ENCODE measurements at places on chromosomes 6 and 20. TPM values are rescaled to one million over a fixed set of nuclear protein-coding genes. Genes with fewer than 3 reads are reported as not detected.

DNA sequence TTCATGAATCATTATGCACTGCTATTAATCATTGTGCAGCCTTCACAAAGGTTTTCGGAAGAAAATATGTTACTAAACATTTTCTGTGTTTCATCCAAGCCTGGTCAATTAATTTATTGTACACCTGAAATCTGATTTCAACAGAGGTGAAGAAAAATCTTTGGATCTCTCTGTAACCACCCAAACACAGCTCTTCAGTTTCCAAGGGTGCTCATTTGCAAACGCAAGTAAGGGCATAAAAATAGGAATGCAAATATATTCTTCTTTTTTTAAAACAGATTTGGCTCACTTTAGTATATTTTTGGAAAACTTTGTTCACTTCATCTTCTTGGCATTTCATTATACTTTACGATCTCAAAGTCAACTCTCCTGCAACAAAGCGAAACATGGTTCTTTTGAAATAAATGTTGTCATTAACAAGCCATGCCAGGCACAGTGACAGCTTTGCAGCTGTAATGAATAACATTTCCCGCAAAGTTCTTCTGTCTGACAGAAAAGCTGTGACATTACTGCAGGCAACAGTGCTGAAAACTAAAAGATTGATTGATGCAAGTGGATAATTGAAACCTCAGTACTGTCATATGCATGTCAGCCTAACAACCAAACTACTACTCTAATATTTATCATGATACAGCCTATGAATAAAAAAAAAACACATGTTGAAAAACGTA, 348.3 kb downstream of the FRK start:
- H3K27ac ChIP-seq: no peak overlapping the region
- H3K27me3 ChIP-seq: no peaks in the 10 kb centered on the region
- no peak overlapping the region for H3K4me3 ChIP-seq
- no peaks in the 10 kb centered on the region for H3K4me1 ChIP-seq
- no peak for DNase-seq
- H3K36me3 ChIP-seq: no peaks in the 10 kb centered on the region

DNA sequence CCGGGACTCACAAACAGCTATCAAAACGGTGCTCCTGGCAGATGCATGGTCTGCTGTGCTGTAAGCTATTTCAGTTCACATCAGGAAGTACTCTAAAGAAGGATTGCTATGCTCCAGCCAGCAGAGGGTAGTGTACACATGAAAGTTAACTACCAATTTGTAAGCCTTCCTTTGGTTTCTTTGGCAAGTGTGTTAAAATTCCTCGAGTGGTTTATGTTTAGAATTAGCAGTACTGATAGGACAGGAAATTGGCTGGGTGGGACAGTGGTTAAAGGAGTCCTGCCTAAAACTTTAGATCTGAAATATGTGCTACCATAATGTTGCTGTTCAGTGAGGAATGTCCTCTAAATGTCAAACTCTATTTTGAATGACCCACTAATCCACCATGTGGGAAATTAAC, 47.4 kb downstream of the TRMT11 start:
- peaks cover 5% of the 10 kb centered on the region for H3K36me3 ChIP-seq
- H3K27ac ChIP-seq: no peak overlapping the region
- no peak overlapping the region for H3K4me3 ChIP-seq
- peaks cover 37% of the 10 kb centered on the region for H3K4me1 ChIP-seq
- no peaks in the 10 kb centered on the region for H3K27me3 ChIP-seq

- H3K4me3 ChIP-seq: no peak overlapping the region
- DNase-seq: no peak
- H3K27me3 ChIP-seq: no peaks in the 10 kb centered on the region
- no peaks in the 10 kb centered on the region for H3K4me1 ChIP-seq
- H3K27ac ChIP-seq: no peak overlapping the region
- H3K36me3 ChIP-seq: no peaks in the 10 kb centered on the region
Observed at GRCh38 chr6:138455746-138456400, 43.4 kb downstream of the NHSL1 start.

DNA sequence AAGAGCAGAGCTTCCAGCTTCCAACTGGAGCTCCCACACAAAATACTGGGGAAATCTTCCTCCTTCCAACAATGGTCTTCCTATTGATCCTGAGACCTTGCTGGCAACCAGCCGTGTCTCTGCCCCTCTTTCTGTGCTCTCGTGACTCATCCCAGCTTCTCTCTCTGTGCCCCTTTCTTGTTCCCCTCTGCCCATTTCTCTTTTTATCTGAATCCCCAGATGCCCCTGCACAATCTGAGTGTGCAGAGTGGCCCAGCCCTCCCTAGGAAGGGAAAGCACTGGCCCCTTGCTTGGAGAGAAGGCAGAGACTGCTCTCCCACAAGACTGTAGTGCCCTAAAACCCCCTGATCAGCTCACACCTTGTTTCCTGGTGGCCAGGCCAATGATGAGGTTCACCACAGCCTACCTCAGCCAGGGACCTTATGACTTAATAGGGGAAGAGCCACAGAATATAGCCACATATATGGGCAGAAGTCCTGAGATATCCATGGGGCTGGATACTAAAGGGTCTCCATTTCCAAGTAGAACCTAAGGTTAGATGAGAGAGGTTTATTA, 23.1 kb upstream of the MAS1L start:
- no peaks in the 10 kb centered on the region for H3K4me1 ChIP-seq
- H3K36me3 ChIP-seq: no peaks in the 10 kb centered on the region
- no peak overlapping the region for H3K4me3 ChIP-seq
- no peak for DNase-seq
- no peak overlapping the region for H3K27ac ChIP-seq

- no peaks in the 10 kb centered on the region for H3K27me3 ChIP-seq
- H3K36me3 ChIP-seq: no peaks in the 10 kb centered on the region
- no peak overlapping the region for H3K4me3 ChIP-seq
- DNase-seq: no peak
- no peak overlapping the region for H3K27ac ChIP-seq
Observed at GRCh38 chr6:135094403-135094821, 39.8 kb upstream of the HBS1L start.

DNA sequence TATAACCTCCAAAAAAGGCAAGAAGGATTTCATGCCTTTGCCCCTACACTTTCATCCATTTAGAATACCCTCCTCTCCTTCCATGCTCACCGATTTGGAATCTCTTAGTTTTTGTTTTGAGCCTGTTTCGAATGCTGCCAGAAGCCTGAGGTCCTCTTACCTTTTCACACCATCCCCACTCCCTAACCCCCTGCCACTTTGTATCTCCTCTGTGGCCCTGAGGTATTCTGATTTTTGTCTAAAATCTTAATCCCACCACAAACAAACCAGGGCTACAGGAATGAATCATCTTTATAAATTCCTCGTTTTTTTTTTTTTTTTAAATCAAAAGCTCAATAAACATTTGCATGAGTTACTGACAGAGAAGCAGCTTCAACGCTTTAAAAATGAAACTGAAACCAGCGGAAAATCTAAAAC, 1.6 kb upstream of the RPS12 start:
- peak overlapping the region; percentile 82 for H3K4me3 ChIP-seq
- H3K27me3 ChIP-seq: no peaks in the 10 kb centered on the region
- peaks cover 38% of the 10 kb centered on the region for H3K4me1 ChIP-seq
- H3K36me3 ChIP-seq: peaks cover 21% of the 10 kb centered on the region
- H3K27ac ChIP-seq: peak overlapping the region; percentile 83

DNA sequence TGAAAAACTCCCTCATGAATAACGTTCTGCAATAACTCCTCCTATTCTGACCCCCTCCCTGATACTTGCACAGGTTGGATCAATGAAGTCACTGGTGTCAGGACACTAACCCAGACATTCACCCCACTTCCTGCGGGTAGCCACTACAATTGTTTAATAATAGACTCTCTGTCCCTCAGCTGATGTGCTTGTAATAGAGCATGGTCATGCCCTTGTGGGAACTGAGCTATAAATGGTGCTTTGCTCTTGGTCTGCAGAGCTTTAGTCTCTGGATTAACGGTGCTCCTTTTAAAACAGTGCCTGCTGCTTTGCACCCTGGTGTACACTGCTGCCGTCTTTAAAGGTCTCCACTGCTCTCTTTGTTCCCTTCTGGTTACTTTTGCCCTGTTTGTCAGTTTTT, 127.3 kb downstream of the BACH2 start:
- DNase-seq: no peak
- H3K36me3 ChIP-seq: no peaks in the 10 kb centered on the region
- no peak overlapping the region for H3K4me3 ChIP-seq

- no peaks in the 10 kb centered on the region for H3K27me3 ChIP-seq
- DNase-seq: no peak
- no peaks in the 10 kb centered on the region for H3K4me1 ChIP-seq
- peaks cover 88% of the 10 kb centered on the region for H3K36me3 ChIP-seq
- H3K4me3 ChIP-seq: no peak overlapping the region
- no peak overlapping the region for H3K27ac ChIP-seq
Observed at GRCh38 chr20:45951925-45952834, 17.7 kb downstream of the PCIF1 start.

GRCh38 chr6:108640104-108640503, 79.4 kb downstream of the FOXO3 start:
- peaks cover 56% of the 10 kb centered on the region for H3K4me1 ChIP-seq
- H3K36me3 ChIP-seq: no peaks in the 10 kb centered on the region
- DNase-seq: peak; percentile 68
- no peak overlapping the region for H3K27ac ChIP-seq

DNA sequence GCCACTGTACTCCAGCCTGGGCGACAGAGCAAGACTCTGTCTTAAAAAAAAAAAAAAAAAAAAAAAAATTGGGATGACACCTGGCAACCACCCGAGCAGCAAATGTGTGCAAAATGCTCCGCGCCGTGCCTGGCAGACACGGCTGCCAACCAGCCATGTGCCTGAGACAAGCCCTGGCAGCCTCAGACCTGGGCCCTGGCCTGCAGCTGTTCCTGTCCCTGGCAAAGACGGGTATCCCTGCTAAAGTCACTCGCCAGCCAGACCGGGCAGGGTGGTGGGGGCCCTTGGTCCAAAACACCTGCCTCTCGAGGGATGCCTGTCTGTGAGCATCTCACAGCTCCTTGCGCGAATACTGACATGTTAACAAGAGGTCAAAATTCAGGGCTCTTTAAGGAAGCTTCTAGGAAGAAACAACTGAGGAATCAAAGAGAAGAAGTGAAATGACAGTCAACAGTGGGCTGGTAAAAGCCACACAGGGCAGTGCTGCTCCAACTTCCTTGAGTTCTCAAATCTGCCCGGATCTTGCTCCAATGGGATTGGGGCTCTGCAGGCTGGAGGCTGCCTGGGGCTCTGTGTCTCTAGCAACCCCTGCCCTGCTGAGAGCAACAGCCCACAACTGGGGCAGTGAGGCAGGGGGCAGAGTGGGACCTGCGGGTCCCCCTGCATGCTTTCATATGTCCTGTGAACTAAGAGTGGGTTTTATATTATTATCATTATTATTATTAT, 53.4 kb downstream of the SYTL3 start:
- no peak for DNase-seq
- H3K27ac ChIP-seq: peak overlapping the region; percentile 83
- no peaks in the 10 kb centered on the region for H3K27me3 ChIP-seq
- peaks cover 42% of the 10 kb centered on the region for H3K4me1 ChIP-seq
- H3K36me3 ChIP-seq: no peaks in the 10 kb centered on the region
- no peak overlapping the region for H3K4me3 ChIP-seq

GRCh38 chr20:51382986-51383821, 159.3 kb downstream of the NFATC2 start:
- no peaks in the 10 kb centered on the region for H3K36me3 ChIP-seq
- H3K4me3 ChIP-seq: no peak overlapping the region
- H3K27ac ChIP-seq: no peak overlapping the region

- H3K27me3 ChIP-seq: no peaks in the 10 kb centered on the region
- peaks cover 16% of the 10 kb centered on the region for H3K36me3 ChIP-seq
- no peak for DNase-seq
- peak overlapping the region; percentile 87 for H3K4me3 ChIP-seq
Observed at GRCh38 chr6:35686873-35687555, 1.7 kb downstream of the FKBP5 start.

DNA sequence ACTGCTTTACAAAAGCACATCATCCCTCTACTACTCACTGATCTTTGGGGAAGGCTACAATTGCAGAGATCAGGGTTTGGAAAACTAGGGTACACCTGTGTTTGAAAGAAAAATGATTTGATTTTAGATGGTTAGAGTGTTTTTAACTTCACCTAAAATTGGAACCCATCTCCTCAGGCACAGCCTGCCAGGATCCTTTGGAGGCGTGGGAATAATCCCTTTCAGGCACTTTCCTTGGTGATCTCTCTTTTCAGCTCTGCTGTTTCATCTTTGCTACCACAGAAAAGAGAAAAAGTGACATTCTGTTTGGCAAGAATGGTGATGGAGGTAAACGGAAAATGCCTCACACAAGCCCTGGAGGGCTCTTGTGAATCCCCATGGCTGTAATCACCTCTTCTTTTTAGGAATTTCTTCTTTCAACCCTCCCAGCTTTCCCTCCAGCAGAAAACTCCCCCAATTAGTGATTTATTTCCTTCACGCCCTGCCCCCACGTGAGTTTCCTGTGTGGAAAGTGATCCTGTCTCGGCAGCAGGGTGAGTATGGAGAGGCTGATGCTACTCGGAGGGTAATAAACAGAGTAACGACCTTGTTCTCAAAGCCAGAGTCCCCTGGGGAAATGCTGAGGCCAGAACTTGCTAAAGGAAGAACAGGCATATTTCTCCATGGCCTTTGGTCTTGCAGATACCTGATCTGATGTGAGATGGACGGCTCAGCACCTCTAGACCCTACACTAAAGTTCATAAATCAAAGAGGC, 9.2 kb downstream of the KCNG1 start:
- no peak overlapping the region for H3K4me3 ChIP-seq
- no peaks in the 10 kb centered on the region for H3K27me3 ChIP-seq
- no peak for DNase-seq
- no peaks in the 10 kb centered on the region for H3K4me1 ChIP-seq
- H3K36me3 ChIP-seq: no peaks in the 10 kb centered on the region

GRCh38 chr6:37516920-37517405, 17.3 kb upstream of the CCDC167 start:
- no peak for DNase-seq
- no peaks in the 10 kb centered on the region for H3K27me3 ChIP-seq
- peaks cover 6% of the 10 kb centered on the region for H3K4me1 ChIP-seq

DNA sequence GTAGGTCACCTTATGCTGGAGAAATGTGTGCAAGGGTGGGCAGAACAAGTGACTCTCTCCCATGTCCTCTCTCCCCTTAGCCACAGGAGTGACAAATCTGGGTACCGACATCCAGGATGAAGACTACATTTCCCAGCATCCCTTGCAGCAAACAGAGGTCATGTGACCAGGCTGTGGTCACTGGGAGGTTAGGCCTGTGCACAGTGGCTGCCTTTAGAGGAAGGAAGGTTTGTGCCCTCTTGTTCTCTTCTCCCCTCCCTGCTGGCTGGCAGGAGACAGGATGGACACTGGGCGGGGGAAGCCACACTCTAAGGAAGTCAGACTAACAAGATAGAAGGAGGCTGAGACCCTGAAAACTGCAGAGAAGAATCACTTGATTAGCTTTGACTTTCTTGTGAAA, 360.2 kb downstream of the PREX1 start:
- no peaks in the 10 kb centered on the region for H3K36me3 ChIP-seq
- H3K27me3 ChIP-seq: no peaks in the 10 kb centered on the region
- no peak overlapping the region for H3K27ac ChIP-seq
- H3K4me3 ChIP-seq: no peak overlapping the region
- no peak for DNase-seq
- H3K4me1 ChIP-seq: no peaks in the 10 kb centered on the region

GRCh38 chr6:89910902-89911240, 16.6 kb downstream of the GJA10 start:
- H3K36me3 ChIP-seq: no peaks in the 10 kb centered on the region
- H3K27me3 ChIP-seq: no peaks in the 10 kb centered on the region
- H3K27ac ChIP-seq: no peak overlapping the region
- H3K4me1 ChIP-seq: no peaks in the 10 kb centered on the region
- no peak for DNase-seq

Gene C6orf163
- total RNA-seq: 2.5 TPM

Gene ARID1B
- total RNA-seq: 87.2 TPM

Gene TCF15
- 3.3 TPM for total RNA-seq

Gene SAYSD1
- total RNA-seq: 20.1 TPM

Gene FABP7
- total RNA-seq: not detected

Gene SIRPD
- not detected for total RNA-seq

Gene C4B
- 84.4 TPM for total RNA-seq

Gene UBD
- total RNA-seq: not detected

Gene GSTA2
- not detected for total RNA-seq

Gene LST1
- 7.9 TPM for total RNA-seq

Gene MAP7
- 2.2 TPM for total RNA-seq

Gene UBE2V1
- 104 TPM for total RNA-seq

All from esophagus muscularis mucosa (tissue), 4 donors.